ENCODE measurements at places on chromosomes 7 and 10.
A peak's percentile ranks its signal among the peaks of the same experiment; 100 is the strongest.

DNA sequence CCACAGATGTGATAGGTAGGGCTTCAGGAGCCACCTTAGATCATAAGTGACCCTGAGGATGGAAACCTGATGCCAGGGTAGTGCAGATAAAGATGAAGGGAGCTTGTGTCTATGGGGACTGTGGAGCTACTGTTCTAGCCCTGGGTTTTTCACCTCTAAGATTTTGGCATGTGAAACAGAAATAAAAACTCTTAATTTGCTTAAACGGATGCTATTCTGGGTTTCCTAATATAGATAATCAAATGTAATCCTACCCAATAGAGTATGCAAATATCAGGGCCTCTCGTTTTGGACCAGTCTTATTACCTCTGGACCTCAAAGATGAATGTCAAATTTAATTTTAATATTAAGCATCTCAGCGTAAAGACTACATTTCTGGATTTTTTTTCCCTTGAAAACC, 49.3 kb downstream of the ABCB4 start:
- no peak for DNase-seq

GRCh38 chr10:79052291-79053080, 16.3 kb upstream of the ZMIZ1 start:
- no peak for DNase-seq

- no peak for DNase-seq
Observed at GRCh38 chr10:111129363-111129762, 52.5 kb downstream of the ADRA2A start.

DNA sequence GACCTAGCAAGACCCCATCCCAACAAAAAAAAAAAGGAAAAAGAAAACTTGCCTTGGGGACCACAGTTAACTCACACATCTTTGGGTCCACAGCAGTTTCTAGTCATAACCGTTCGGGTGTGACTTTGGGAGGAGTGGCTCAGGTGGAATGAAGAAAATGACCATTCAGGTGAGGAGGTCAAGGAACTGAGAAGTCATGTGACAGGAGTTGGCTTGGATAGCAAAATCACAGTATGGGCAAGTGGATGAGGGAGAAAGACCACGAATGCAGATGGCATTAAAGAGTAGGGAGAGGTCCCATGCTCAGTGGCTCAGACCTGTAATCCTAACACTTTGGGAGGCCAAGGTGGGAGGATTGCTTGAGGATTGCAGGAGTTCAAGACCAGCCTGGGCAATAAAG, 17.1 kb upstream of the CNOT4 start:
- DNase-seq = no peak

- DNase-seq = no peak
Observed at GRCh38 chr7:5682551-5683279, 98.7 kb downstream of the RNF216 start.

DNA sequence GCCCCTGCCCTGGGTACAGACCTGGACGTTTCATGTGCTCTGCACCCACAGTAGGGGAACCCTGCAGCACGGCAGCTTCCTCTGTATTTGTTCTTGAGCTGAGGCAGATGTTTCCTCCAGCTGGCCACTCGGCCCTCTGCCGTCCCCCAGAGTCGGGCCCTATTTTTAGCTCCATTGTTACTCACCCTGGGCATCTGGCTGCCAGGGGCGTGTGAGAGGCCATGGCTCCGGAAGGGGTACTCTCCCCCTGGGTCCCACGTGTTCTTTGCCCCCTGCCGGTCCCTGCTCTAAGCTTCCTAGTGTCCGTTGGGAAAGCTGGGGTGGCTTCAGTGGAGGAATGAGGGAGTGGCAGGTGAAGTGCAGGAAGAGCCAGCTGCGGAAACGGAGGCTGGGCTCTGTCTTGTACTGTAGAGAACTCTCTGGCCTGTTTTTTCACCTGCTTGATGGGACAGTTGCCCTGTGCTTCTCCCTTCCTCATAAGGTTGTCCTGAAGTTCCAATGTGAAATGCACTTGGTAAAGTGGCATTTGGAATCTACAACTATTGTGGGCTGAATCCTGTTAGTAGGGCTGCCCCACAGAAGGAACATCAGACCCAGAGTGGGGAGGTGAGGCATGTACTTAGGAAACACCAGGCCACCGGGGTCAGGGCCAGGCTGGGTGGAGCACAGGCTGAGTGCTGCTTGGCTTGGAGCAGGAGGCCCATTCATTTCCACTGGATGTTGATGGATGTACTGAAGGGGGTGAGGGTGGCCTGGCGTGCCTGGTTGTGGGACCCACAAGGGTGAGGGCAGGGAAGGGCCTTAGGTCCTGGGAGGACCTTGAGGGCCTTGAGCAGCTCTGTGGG, 30.6 kb downstream of the PALD1 start:
- DNase-seq = peak; percentile 58

- no peak for DNase-seq
Observed at GRCh38 chr7:102270178-102270887, 16.3 kb upstream of the SH2B2 start.

DNA sequence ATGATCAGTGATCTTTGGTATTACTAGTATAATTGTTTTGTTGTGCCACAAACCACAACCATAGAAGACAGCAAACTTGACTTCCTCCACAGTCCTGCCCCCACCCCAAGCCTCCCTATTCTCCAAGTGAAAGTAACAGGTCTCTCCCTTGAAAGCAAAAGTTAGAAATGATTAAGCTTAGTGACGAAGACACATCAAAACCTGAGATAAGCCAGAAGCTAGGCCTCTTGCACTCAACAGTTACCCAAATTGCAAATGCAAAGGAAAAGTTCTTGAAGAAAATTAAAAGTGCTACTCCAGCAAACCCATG, 7.5 kb downstream of the SAR1A start:
- no peak for DNase-seq

- DNase-seq = no peak
Observed at GRCh38 chr10:27490807-27491206, 13.3 kb upstream of the RAB18 start.

- no peak for DNase-seq
Observed at GRCh38 chr7:129831424-129832058, 121.2 kb downstream of the UBE2H start.

- no peak for DNase-seq
Observed at GRCh38 chr10:26503911-26504310, 65.8 kb downstream of the APBB1IP start.

GRCh38 chr7:13848681-13849131, 140.8 kb downstream of the ETV1 start:
- DNase-seq = no peak

All from globus pallidus (tissue), 1 donor.